ENCODE measurements at places on chromosomes 7 and 10.
A peak's percentile ranks its signal among the peaks of the same experiment; 100 is the strongest.

DNA sequence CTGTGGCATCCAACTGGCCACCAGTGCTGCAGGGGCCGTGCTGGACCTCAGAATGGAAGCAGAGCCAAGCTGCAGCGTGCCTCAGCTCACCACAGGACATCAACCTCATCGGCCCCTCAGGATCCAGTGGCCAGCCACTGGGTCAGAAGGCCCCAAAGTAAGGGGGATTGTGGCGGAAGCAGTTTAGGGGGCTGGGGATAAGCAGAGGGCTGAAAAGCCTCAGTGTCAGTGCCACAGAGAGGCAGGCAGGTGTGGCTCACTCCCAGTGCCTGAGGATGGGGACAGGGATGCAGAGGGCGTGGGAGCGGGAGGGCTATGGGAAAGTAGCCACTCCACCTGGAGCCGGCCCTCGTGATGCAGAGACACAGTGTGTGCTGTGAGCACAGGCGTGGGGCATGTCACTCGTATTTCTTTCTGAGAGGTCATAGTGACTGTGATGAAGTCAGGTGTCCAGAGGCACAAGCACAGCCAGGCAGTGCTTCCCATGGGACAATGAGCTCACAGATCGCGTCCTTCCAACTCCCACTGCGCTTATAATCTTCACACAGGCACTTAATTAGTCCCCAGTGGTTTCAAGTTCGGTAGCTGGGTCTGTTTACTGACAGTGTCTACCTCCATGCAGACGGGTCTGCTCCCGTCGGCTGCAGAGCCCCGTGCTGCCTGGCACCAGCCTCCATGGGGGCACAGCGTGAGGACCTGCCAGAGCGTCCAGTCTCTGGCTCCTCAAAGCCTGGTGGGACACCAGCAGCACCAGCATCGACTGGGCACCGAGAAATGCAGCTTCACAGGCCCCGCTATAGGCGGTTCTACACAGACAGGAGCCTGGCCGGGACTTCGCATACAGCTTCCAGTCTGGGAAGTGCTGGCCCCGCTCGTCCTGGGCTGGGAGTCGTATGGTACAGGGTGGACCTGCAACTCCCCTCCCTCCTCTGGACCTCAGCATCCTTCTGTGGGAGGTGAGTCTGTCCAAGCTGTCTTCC is 42.9 kb upstream of the CNPY1 start:
- DNase-seq = no peak

- DNase-seq = peak; percentile 29
These were observed 139.2 kb downstream of the USP6NL start for GRCh38 chr10:11472158-11472753.

- DNase-seq = no peak
These were observed 13.8 kb downstream of the SGPL1 start for GRCh38 chr10:70829543-70829942.

GRCh38 chr7:49643321-49643720 is 130.1 kb upstream of the VWC2 start:
- DNase-seq = no peak

- DNase-seq = no peak
These were observed 91.3 kb downstream of the CD36 start for GRCh38 chr7:80729591-80730320.

GRCh38 chr10:100887761-100888296 is 24.9 kb upstream of the SLF2 start:
- no peak for DNase-seq

- DNase-seq = no peak
These were observed 193.6 kb downstream of the MBL2 start for GRCh38 chr10:52578871-52579405.

- no peak for DNase-seq
These were observed 122.0 kb downstream of the TRRAP start for GRCh38 chr7:99000196-99000903.

GRCh38 chr10:89029785-89030437 is 39.3 kb downstream of the FAS start:
- DNase-seq = peak; percentile 28

GRCh38 chr7:80722616-80723195 is 84.3 kb downstream of the CD36 start:
- DNase-seq = no peak

DNA sequence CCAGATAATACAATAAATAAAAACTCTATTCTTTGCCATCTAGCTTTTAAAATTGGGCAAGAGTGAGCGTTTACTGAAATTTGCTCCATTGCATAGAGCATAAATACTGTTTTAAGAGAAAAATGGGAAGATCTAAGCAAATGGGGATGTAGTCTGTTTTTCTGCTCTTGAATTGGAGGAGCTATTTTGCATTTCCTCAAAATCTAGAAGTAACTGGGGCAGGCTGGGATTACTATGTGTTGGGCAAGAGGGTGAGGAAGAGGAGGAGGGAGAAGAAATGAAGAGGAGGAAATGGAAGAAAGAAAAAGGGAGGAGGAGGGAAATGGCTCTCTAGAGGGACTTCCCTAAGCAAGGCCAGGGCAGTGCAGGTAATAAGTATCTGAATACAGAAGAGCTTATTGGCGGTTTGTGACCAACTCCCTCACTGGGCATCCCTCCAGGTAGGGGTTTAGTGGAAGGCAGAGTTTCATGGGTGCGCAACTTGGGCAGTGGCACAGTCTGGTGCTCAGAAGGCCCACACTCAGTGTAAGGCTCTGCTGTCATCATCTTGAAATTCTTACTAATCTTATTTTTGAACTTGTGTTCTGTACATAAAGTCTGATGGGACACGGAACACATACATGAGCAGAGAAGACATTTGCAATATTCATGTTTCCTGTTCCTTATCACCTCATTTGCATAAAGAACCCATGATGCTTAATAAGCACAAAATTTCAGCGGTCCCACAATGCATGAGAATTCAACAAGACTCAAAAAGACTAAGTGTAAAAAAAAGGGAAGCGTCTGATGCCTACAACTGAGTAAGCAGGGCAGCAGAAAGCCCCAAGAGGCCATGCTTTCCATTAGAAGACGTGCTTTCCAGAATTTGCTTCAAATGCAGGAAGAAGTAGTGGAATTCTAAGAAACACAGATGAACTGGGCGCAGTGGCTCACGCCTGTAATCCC is 116.9 kb downstream of the EVX1 start:
- DNase-seq = no peak

DNA sequence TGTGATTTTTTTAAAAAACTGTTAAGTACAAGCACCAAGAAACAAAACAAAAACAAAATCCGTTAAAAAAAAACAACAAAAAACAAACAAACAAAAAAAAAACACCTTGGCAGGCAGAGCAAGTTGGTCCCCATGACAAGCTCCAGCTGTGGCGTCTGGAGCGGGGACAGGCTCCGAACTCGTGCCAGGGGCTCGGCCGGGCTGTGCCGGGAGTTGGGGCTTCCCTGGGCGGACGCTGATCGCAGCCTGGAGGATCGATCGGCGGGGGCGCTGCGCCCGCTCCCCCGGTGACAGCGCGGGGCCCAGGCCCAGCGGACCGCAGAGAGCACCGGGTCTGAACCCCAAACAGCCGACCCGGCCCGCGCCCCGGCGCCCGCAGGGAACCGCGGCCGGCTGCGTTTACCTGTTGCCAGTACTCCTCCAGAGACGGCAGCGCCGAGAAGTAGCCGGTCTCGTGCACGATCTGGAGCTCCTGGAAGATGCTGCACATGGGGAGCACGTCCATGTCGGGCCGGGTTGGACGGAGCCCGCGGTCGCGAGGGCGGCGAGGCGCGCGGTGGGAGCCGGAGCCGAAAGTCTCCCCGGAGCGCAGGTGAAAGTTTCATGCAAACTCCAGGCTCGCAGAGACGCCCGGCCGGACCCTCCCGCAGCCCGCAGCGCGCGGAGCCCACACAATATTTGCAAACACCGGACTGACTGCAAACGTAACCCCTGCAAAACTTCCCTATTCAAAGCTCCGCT is at the start of gene KLF6:
KLF6 (minus strand) TSS at position 700 of the 741 bp plus-strand sequence; CDS start at position 505, 195 bp downstream.
- no peak for DNase-seq

- no peak for DNase-seq
These were observed 204.5 kb downstream of the LSM5 start for GRCh38 chr7:32285698-32286097.

DNA sequence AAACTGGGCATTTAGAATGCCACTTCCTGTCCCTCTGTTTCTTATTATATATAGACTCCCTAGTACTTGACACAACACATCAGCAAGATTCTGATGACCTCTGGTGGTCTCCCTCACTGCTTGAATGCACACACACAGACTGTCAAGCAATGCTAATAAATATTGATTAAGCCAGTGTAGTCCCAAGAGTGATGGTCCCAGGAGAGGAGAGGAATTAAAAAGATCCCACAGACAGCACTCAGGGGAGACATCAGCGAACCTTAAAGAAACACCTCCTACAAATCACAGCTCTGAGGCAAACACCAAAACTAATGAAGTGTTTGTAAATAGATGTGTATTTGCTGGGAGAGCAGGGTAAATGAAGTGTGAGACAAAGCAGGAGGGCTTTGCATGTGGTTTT is 1291.2 kb downstream of the XPNPEP1 start:
- DNase-seq = no peak

DNA sequence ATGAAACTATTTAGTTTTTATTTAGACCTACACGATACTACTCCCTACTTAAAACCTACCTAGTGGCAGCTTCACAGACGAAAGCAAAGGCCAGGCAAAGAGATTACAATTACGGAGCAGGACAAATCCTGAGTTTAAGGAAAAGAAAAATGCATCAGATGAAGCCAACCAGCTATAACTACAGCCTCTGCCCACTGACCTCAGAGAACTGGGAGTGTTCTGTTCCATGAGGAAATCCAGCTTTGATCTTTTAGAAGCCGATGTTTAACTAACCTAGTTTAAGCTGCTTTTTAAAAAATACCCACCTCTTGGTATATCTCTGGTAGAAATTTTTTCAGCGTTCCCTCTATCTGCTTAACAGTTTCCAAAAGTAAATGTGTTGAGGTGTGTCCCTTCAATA is 3.0 kb upstream of the UPF2 start:
- no peak for DNase-seq

GRCh38 chr7:82056282-82056681 is 286.4 kb upstream of the HGF start:
- no peak for DNase-seq

DNA sequence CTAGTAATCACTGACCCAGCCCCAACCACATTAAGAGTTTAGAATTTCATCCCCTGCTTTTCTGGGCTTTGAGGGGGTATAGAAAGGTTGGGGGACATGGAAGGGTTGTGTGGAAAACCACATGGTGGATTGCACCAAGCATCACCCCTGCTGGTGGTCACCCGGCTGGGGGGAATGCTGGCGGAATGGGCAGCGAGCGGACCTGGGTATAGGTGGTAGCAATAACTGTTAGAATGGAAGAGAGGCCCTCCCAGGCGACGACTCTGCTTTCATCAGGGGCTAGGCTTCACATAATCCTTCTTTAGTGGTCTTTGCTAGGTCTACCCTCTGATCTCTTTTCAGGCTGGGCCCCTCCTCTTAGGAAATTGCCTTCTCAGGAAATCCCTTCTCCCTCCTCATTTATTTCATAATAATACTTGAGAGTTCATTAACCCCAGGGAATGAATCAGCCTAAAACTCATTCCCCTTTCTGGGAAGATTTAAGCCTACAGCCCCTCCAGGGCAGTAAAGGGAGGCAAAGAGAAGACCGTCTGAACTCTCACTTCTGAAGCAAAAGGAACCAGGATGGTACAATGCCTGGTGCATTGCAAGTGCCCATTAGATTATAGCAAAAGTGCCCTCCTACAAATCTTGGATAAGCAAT is 90.7 kb upstream of the LEP start:
- no peak for DNase-seq

- no peak for DNase-seq
These were observed 30.9 kb downstream of the DNAJB12 start for GRCh38 chr10:72323771-72324191.

GRCh38 chr10:71909399-71910083 is 54.7 kb upstream of the CHST3 start:
- no peak for DNase-seq

DNA sequence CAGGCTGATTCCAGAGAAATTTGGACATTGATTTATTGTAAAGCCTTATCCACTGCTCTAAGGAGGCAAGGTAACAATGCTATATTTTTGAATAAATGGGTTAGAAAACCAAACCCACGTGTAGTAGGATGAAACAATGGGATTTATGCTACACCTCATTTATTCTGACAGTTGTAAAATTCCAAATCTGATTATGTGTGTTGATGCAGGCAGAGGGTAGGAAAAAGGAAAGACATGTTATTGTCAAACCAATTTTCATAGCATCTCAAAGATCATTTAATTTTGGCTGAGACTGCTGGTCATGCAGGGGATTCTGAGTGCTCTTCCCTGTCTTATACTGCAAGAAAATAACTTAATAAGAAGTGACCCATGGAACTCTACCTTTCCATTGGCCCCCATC is 1219.9 kb upstream of the SORCS1 start:
- DNase-seq = no peak

DNA sequence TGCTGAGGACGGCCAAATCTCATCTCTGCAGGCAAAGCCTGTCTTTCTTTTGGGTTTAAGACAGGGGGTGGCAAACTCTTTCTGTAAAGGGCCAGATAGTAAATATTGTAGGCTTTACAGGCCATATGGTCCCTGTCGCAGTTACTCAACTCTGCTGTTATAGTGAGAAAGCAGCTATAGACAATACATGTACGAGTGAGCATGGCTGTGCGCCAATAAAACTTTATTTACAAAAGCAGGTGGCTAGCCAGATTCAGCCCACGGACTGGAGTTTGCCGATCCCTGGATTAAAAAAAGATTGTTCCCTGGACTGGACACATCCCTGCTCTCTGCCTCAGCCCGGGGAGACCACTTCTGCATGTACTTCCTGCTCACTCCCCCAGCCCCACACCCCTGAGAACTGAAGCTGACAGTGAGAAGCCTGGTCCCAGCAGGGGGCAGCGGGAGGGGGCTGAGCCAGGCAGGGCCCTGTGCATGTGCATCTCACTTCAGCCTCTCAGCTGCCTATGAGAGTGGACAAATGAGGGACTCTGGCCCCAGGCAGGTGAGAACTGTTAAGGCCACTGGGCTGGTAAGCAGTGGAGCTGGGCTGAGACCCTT is 392.4 kb downstream of the PLXNA4 start:
- no peak for DNase-seq

DNA sequence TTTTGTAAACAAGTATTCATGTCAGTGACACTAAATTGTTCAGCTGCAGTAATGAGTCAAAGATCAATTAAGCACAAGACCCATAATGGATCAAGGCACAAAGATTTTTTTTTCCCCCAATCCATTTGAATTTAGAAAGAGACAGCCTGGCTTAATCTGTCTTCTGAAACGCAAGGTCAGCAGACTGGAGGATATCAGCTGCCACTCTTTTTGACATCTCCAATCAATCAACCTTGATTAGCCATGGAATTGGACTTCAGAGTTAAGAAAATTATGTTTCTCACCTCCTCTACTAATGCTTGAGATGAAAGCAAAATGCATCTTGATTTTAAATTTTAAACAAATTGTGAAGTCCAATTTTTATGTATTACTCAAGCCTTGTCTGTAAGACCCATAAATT is 642.4 kb upstream of the STEAP1 start:
- no peak for DNase-seq

DNA sequence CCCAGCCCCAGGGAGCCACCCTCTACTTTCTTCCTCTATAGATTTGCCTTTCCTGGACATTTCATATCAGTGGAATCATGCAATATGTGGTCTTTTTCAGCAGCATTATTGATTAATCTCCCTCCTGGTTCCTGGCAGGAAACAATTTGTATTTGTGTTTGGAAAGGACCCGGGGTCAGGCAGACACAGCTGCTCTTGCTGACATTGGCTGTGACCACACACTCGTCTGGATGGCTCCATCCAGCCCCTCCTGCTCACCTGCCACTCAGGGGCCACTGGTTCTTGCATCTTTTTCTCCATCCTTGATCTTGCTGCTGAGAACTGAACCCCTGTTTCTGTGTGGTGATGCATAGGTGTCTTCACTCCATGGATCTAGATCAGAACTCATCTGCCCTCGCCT is 176.6 kb upstream of the MKI67 start:
- no peak for DNase-seq

- no peak for DNase-seq
These were observed 76.8 kb downstream of the MKI67 start for GRCh38 chr10:128049226-128050120.
